ENCODE measurements at places on chromosomes 2 and 18. TPM values are rescaled to one million over a fixed set of nuclear protein-coding genes. Genes with fewer than 3 reads are reported as not detected.

ICOS gene
- not detected for total RNA-seq

FAM228A gene
- not detected for total RNA-seq

CARF gene
- 5.3 TPM for total RNA-seq

HOXD8 gene
- not detected for total RNA-seq

- H3K36me3 ChIP-seq, result no peaks in the 10 kb centered on the region
- H3K27ac ChIP-seq, result no peak overlapping the region
- no peak for DNase-seq
- no peaks in the 10 kb centered on the region for H3K27me3 ChIP-seq
Observed at GRCh38 chr18:54900290-54900689, 59.0 kb downstream of the CCDC68 start.

All from astrocyte (in vitro differentiated cells and primary cell).